ENCODE measurements at places on chromosomes 4 and X. TPM values are rescaled to one million over a fixed set of nuclear protein-coding genes. Genes with fewer than 3 reads are reported as not detected.

Gene RAB9B
- total RNA-seq = 2.1 TPM

Gene AGTR2
- total RNA-seq = not detected

Gene PRDM5
- total RNA-seq = 26.9 TPM

Gene MAGEB17
- total RNA-seq = not detected

Gene MCF2
- 0.43 TPM for total RNA-seq

Gene SLC38A5
- total RNA-seq = 21.3 TPM

Gene FREM3
- total RNA-seq = not detected

Gene GIMD1
- total RNA-seq = not detected

Gene ANAPC10
- 26.3 TPM for total RNA-seq
